Stimulated activated CD4-positive, alpha-beta T cell treated with anti-CD3 and anti-CD28 coated beads, Interleukin-4, amount 100 ng/mL, for 4 hours (primary cell): ENCODE measurements at places on chromosomes 16 and 17.

- DNase-seq: no peak
These were observed 573.5 kb downstream of the KCNJ18 start for GRCh38 chr17:22265807-22266206.

GRCh38 chr16:22782314-22782713 is 31.6 kb upstream of the HS3ST2 start:
- no peak for DNase-seq

DNA sequence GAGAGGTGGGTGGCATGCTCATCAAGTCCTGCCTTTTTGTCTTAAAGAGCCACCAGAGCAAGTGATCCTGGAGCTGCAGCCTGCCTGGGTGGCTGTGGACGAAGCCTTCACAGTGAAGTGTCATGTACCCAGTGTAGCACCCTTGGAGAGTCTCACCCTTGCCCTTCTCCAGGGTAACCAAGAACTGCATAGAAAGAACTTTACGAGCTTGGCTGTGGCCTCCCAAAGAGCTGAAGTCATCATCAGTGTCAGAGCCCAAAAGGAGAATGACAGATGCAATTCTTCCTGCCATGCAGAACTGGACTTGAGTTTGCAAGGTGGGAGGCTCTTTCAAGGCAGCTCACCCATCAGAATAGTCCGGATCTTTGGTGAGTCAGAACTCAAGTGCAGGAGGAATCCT is 14.2 kb downstream of the CSH2 start:
- no peak for DNase-seq

DNA sequence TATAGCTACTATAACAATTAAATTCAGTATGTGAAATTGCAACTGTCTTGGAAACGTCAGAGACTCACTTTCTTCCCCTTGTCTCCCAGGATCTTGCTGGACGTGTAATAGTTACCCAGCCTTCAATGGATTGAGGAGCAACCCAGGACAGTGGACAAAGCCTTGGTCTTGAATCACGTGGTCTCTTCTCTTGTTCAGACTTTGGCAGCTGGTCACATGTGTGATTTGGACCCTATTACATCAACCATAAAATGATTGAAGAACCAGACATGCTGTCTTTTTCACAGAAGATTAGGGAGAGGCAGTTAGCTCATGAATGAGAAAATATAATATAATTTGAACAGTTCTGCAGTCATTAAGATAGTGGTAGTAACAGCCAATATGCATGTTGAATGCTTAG is 1085.5 kb upstream of the RBFOX1 start:
- DNase-seq: no peak

GRCh38 chr16:68470461-68471150 is 22.3 kb upstream of the SMPD3 start:
- DNase-seq: no peak

GRCh38 chr17:8468980-8469379 is 33.3 kb downstream of the NDEL1 start:
- DNase-seq: no peak

DNA sequence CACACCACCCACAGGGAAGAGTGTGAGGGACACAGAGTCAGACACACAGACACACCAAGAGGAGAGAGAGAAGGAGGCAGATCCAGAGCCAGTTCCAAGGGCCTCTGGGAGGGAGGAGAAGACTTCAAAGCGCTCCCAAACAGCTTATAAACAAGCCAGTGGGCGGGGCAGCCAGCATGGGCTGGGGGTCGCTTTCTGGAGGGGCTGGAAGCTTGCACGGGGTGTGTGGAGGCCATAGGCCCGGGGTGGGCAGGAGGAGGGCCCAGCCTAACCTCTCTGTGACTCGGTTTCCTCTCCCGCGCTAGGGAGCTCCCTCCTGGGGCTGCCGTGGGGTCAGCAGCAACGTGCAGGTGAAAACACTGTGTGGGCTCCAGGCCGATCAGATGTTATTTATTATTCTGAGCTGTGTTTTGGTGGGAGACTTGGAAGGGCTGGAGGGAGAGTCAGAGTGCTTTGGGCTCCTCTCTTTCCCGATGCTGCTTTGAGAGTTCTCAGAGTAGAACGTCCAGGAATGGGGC is 2.5 kb upstream of the WFIKKN2 start:
- no peak for DNase-seq

GRCh38 chr16:12637002-12637401 is 166.7 kb downstream of the CPPED1 start:
- DNase-seq: no peak

DNA sequence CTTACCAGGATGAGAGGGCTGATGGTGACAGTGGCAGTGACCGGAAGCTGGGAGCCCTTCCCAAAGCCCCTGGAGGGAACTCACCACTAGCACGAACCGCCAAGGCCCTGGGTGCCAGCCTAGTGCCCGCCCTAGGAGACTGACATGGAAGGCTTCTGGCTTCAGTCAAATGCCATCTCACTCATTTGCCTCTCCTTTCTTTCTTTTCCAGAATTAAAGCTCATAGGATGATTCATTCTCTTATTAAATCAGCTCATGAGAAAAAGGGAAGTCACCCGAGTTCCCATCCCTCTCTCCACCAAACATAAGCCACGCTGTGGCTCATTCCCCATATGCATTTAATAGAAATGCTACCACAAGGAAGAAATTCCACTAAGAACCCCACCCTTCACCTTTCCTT is 12.1 kb downstream of the CUEDC1 start:
- no peak for DNase-seq

GRCh38 chr16:82651921-82652601 is 25.3 kb downstream of the CDH13 start:
- no peak for DNase-seq

DNA sequence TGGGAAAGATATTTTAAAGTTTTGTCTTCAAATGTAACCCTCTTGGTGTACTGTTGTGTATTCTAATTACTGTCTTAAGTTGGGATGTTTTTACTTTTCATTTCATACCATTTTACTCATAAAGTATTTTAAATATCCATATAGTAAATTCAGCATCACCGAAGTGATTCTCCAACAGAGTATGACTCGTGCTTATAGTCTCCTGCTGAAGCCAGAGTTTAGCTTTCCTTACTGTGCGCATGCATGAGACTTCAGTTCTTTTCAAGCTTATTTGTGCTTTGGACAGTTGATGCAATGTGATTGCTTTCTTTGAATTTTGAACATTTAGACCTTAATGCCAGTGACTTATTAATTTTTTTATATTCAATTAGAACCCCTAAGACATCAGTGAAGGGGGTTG is 7.4 kb upstream of the VPS35L start:
- no peak for DNase-seq

- DNase-seq: no peak
These were observed 20.8 kb downstream of the ZNHIT3 start for GRCh38 chr17:36507266-36507665.

- no peak for DNase-seq
These were observed 161.1 kb downstream of the RAB11FIP4 start for GRCh38 chr17:31552568-31552967.

DNA sequence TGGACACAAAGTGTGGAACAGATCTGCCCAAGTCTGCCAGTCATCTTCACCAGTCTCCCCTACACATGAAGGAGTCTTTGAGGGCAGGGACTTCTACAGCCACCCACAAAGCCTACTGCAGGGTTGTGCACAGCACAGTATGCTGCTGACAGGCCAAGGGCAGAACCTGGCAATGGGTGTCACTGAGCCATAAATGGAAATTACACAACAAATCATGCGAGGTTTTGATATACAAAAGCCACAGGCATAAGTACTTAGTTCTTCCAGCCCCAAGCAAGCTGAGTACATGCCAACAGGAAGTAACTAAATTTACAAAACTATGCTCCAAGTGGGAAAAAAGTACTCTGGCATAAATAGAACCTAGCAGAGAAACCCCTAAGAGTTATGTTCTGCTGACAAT is 7.8 kb upstream of the PSMC3IP start:
- no peak for DNase-seq

DNA sequence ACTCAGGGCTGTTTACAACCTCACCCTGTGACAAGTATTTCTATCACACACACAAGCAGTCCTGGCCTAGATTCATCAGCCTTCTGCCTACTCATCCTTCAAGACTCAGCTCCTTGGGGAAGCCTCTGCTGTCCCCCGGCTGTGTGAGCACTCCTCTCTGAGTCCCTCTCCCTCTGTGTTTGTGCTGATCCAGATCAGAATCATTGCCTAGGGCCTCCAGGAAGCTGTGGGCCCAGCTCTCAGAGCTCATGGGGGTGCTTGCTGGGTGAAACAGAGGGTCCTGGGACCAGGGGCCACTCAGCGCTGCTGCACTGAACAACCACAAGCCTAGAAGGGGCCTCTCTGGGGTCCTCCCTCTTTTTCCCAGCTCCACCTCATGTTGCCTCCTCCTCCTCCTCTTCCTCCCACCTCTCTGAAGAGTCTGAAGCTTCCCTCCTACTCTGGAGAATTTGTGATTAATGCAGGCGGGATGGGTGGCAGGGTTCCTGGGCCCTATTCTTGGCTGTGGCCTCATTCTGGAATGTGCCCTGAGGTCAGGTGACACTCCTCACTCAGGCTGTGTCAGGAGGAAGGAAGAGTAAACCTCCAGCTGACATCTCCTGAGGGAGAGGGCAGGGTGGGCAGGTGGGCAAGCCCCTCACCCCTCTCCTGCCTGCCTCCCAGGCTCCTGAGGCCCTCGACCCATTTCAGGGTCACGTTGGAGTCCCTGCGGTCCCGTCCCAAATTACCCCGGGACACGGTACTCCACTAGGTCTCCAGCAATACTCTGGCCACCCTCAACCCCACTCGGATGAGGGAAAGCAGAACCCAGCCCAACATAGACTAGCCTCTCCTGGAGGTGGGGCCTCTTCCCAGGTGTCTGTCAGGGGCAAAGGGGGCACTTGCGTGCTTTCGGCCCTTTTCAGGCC is 10.1 kb downstream of the WFIKKN2 start:
- DNase-seq: no peak

GRCh38 chr17:80361495-80362220 is 53.3 kb upstream of the ENDOV start:
- DNase-seq: no peak

GRCh38 chr17:7916808-7917207 is 719 bp upstream of the RNF227 start:
- DNase-seq: no peak

DNA sequence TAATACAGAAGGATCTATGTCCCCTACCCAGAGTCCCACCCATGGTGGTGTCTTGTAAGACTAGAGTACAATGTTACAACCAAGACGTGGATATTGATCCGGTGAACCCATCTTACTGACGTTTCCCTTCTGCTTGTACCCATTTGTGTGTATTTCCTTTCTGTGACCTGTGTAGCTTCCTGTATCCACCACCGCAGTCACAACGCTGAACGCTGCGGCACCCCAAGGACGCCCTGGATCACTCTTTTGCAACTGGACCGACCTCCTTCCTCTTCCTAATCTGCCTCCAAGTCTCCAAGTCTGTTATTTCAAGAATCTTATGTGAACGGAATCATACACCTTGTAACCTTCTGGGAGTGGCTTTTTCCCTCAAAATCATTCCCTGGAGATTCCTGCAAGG is 33.5 kb upstream of the CBX4 start:
- no peak for DNase-seq

DNA sequence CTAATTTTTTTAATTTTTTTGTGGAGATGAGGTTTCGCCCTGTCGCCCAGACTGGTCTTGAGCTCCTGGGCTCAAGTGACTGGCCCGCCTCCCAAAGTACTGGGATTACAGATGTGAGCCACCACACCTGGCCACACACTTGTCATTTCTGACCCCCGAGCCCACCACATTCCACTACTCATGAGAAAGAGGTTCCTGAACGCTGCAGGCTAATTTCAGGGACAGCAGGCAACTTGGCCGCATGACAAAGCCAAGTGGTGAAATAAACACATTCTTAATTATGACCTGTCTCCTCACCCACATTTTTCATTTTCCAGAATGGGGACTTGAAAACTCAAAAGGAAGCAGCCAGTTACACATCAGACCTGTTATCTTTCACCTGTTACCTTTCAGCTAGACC is 114.5 kb downstream of the ABCC6 start:
- no peak for DNase-seq

DNA sequence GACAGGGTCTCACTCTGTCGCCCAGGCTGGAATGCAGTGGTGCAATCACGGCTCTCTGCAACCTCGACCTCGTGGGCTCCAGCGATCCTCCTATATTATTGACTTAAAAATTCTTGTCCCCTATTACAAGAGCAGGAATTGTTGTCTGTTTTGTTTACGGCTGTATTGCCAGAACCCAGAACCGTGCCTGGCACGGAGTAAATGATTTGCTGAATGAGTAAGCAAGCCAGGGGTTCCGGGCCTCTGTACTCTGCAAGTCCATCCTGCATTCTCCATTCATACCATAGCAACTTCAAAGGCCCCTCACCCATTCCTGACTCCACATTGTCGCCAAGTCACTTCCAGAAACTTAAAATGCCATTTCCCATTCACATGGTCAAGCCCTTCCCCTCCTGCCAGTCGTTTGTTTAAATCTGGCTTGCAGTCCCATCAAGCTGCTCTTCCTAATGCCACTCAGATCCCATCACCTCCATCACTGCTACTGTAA is 6.9 kb downstream of the ADCY9 start:
- no peak for DNase-seq

- no peak for DNase-seq
These were observed 5.6 kb downstream of the CRYBA1 start for GRCh38 chr17:29252101-29252791.

DNA sequence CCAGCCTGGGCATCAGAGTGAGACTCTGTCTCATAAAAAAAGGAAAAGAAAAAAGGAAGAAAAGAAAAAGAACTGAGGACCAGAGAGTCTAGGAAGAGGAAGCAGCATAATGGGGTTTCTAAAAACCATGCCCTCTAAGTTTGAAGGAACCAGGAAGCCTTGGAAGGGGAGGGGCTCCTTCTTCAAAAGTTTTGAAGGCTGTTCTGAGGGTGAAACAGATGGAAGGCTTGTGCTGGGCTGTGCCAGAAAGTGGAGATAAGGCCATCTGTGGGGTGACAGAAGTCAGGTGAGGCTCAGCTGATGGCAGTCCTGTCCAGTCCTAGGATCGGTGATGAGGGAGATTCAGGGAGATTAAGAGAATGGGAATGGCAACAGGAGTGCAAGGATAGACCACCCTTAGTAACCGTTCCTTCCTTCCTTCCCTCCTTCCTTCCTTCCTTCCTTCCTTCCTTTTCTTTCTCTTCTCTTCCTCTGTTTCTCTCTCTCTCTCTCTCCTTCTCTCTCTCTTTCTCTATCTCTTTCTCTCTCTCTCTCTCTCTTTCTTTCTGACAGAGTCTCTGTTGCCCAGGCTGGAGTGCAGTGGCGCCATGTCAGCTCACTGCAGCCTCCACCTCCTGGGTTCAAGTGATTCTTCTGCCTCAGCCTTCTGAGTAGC is 182.6 kb downstream of the NTN1 start:
- no peak for DNase-seq

- no peak for DNase-seq
These were observed 2.5 kb downstream of the TMEM92 start for GRCh38 chr17:50276588-50277356.

GRCh38 chr16:89090182-89090630 is 3.4 kb upstream of the ACSF3 start:
- no peak for DNase-seq

GRCh38 chr16:87149051-87149450 is 168.1 kb downstream of the C16orf95 start:
- no peak for DNase-seq
